Breast epithelium (tissue), 4 donors: ENCODE measurements at places on chromosomes 16 and 17.
A peak's percentile ranks its signal among the peaks of the same experiment; 100 is the strongest.

GRCh38 chr16:15053904-15054303 is 2.0 kb downstream of the NTAN1 start:
- no peak overlapping the region for H3K4me3 ChIP-seq
- no peaks in the 10 kb centered on the region for H3K4me1 ChIP-seq
- no peaks in the 10 kb centered on the region for H3K36me3 ChIP-seq
- H3K27me3 ChIP-seq = no peaks in the 10 kb centered on the region
- no peak for DNase-seq
- H3K27ac ChIP-seq = no peak overlapping the region

DNA sequence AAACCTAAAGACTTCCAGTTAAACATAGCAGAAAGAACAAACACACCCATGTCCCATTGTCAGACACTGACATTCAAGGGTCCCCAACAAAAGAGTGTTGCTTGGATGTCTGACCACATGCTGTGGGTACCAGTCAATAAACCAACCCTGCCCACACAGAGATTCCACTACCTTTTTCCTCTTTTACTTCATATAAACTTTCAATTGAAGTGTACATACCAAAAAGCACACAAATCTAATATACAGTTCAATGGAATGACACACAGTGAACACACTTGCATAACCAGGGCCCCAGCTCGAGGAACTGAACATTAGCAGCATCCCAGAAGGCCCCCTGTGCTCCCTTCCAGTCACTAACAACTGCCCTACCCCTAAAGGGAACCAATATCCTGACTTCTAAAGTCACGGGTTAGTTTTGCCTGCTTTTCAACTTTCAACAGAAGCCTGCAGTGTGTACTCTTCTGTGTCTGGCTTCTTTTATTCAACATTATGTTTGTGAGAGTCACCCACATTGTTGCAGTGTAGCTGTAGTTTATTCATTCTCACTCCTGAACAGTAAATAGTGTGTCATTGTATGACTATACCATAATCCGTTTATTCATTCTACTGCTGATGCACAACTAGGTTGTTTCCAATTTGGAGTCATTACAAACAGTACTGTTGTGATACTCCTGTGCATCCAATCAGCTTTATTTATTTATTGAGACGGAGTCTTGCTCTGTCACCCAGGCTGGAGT is 18.0 kb downstream of the CFDP1 start:
- DNase-seq = no peak
- H3K4me3 ChIP-seq = no peak overlapping the region

GRCh38 chr17:64273006-64273405 is 9.9 kb upstream of the TEX2 start:
- no peak overlapping the region for H3K4me3 ChIP-seq
- no peak for DNase-seq
- no peaks in the 10 kb centered on the region for H3K27me3 ChIP-seq
- H3K36me3 ChIP-seq = no peaks in the 10 kb centered on the region
- H3K27ac ChIP-seq = no peak overlapping the region

GRCh38 chr17:80248894-80249710 is 11.6 kb upstream of the RNF213 start:
- no peak for DNase-seq
- H3K27ac ChIP-seq = no peak overlapping the region
- peaks cover 10% of the 10 kb centered on the region for H3K36me3 ChIP-seq
- H3K4me3 ChIP-seq = no peak overlapping the region

- H3K36me3 ChIP-seq = no peaks in the 10 kb centered on the region
- H3K4me3 ChIP-seq = no peak overlapping the region
- no peak for DNase-seq
- peaks cover 13% of the 10 kb centered on the region for H3K4me1 ChIP-seq
- H3K27me3 ChIP-seq = no peaks in the 10 kb centered on the region
- no peak overlapping the region for H3K27ac ChIP-seq
These were observed 1.6 kb downstream of the EXOC3L1 start for GRCh38 chr16:67188323-67188722.

- H3K27me3 ChIP-seq = no peaks in the 10 kb centered on the region
- peak within 1 kb of the TSS; percentile 73 for H3K4me3 ChIP-seq
- H3K36me3 ChIP-seq = peaks cover 16% of the 10 kb centered on the region
- DNase-seq = peak; percentile 77
These were observed at the start of gene CD68 for GRCh38 chr17:7579001-7579833. Gene CD68, plus strand, starts transcription at chr17:7579638. Its CDS starts 40 bp downstream, at chr17:7579678.

DNA sequence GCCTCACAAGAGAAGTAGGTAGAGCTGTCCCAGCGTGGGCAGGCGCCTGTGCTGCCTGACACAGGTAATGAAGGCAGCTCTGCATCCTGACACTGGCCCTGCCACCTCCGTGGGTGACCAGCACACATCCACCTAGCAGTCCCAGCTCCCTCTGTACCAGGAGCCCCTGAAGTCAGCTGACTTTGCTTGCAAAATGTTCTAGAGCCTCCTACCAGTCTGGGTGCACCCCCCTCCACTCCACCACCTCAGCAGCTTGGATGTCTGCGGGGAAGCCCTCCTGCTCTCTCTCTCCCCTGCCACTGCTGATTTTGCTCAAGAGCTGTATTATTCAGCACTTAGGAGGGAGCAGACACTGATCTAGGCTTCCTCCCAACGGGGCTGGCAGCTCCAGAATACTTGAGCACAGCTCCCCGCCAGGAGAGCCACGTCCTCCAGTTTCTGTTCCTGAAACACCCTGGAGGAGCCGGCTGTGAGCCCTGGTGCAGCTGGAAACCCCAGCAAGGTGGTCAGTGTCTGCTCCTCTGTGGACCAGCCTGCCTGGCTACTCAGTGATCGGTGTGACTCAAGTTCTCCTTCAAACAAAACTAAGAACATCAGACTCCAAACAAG is 1.0 kb downstream of the RNF166 start:
- peak overlapping the region; percentile 99 for H3K4me3 ChIP-seq
- peaks cover 13% of the 10 kb centered on the region for H3K4me1 ChIP-seq
- no peaks in the 10 kb centered on the region for H3K36me3 ChIP-seq
- DNase-seq = no peak
- no peaks in the 10 kb centered on the region for H3K27me3 ChIP-seq

DNA sequence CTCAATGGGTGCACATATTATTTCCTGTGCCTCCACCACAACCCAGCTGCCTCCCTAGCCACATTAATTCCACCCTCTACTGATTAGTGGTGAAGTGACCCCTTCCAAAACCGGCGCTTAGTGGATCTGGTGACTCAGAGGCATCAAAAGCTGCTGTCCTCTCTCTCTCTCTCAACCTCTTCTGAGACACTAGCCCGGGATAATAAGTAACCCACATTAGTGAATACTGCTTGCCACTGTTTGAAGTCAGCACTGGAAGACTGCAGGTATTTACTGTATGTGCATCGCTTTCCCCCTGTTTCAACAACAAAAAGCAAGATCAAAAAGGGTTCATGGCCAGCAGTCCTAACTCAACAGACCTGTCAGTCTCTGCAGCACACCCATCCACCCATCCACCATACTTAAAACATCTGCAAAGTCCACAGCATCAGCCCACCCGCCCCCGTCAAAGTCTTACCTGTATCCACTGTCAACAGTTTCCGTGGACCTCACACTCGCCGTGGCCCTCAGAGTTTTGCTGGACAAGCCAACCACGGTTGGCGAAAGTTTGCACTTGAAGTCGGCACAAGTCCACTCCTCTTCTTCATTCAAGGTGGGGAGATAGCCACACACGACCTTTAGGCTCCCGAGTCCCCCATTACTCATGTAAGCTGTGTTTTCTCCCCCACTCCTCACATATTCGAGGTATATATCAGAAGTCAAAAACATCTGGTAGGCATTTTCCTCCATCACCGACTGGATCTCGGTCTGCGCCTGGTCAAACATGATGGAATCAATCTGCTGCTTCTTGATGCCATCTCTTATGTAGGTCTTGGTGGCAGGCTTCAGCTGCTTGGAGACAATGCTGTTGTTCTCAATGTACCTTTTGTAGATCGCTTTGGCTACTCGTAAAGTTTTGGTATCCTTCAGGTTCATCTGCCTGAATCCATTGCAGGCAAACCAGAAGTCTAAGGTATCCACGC is 3.8 kb downstream of the AXIN2 start:
- no peaks in the 10 kb centered on the region for H3K36me3 ChIP-seq
- H3K27ac ChIP-seq = peak overlapping the region; percentile 97
- DNase-seq = no peak
- H3K4me3 ChIP-seq = no peak overlapping the region
- H3K4me1 ChIP-seq = peaks cover 5% of the 10 kb centered on the region
- no peaks in the 10 kb centered on the region for H3K27me3 ChIP-seq

- H3K27ac ChIP-seq = peak overlapping the region; percentile 50
- no peak for DNase-seq
- peaks cover 24% of the 10 kb centered on the region for H3K4me1 ChIP-seq
- H3K27me3 ChIP-seq = no peaks in the 10 kb centered on the region
- H3K36me3 ChIP-seq = no peaks in the 10 kb centered on the region
These were observed 7.2 kb upstream of the UNK start for GRCh38 chr17:75777296-75777922.

GRCh38 chr16:48106446-48106845 is 49.3 kb downstream of the ABCC12 start:
- no peaks in the 10 kb centered on the region for H3K27me3 ChIP-seq
- no peak overlapping the region for H3K27ac ChIP-seq
- H3K4me1 ChIP-seq = no peaks in the 10 kb centered on the region
- no peak overlapping the region for H3K4me3 ChIP-seq
- H3K36me3 ChIP-seq = no peaks in the 10 kb centered on the region
- no peak for DNase-seq

GRCh38 chr17:57727630-57728175 is 17.4 kb downstream of the CCDC182 start:
- no peaks in the 10 kb centered on the region for H3K27me3 ChIP-seq
- H3K27ac ChIP-seq = no peak overlapping the region
- DNase-seq = no peak

DNA sequence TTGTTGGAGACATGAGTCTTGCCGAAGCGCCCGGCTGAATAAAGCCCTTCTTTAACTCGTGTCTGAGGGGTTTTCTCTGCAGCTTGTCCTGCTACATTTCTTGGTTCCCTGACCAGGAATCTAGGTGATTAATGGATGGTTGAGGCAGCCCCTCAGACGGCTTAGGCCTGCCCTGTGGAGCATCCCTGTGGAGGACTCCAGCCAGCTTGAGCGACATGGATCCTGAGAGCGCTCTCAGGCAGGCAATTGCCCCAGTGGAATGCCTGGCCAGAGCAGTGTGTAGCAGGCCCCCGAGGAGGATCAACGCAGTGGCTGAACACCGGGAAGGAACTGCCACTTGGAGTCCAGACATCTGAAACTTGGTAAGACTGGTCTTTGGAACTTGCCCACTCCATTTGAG is 17.3 kb upstream of the ENDOV start:
- no peak for DNase-seq
- no peak overlapping the region for H3K27ac ChIP-seq
- H3K27me3 ChIP-seq = no peaks in the 10 kb centered on the region
- no peaks in the 10 kb centered on the region for H3K36me3 ChIP-seq

GRCh38 chr17:10226930-10227695 is 28.7 kb upstream of the GAS7 start:
- no peaks in the 10 kb centered on the region for H3K27me3 ChIP-seq
- no peak for DNase-seq
- no peaks in the 10 kb centered on the region for H3K4me1 ChIP-seq
- H3K27ac ChIP-seq = no peak overlapping the region

GRCh38 chr17:28076144-28076543 is 33.7 kb downstream of the NLK start:
- H3K36me3 ChIP-seq = no peaks in the 10 kb centered on the region
- H3K27ac ChIP-seq = no peak overlapping the region
- no peak overlapping the region for H3K4me3 ChIP-seq
- H3K27me3 ChIP-seq = no peaks in the 10 kb centered on the region
- DNase-seq = no peak

DNA sequence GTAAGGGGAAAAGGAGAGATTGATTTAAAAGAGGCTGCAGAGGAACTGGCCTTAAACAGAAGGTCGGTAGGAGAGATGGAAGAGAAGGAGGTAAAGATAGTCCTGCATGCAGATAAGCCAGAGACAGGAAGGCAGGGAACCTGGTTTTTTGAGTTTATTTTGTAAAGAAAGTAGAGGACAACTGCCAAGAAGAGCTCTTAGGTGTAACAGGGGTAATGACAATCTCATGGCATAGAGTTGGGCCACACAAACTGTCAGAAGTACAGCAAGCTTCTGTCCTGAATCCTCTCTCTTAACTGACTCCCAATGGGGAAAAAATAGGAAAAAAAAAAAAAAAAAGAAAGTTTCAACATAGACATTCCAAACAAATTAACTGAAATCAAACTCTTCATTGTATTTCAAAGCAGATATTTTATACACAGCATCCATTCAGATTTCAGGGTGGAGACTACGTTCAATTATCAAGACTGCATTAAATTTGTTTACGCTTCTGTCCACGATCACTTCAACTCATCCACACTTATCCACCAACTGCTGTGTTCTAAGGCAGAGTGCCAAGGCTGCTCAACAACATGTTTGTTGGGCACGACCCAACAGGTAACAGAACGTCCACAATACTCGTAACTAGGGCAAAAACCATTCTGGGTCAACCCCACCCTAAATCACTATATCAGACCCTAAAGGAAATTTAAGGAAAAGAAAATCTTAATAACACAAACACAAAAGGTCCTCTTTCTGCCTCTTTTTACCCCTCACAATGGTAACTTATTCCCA is 34.9 kb downstream of the USP31 start:
- H3K27ac ChIP-seq = peak overlapping the region; percentile 20
- H3K27me3 ChIP-seq = no peaks in the 10 kb centered on the region
- H3K4me1 ChIP-seq = no peaks in the 10 kb centered on the region
- no peak overlapping the region for H3K4me3 ChIP-seq
- no peaks in the 10 kb centered on the region for H3K36me3 ChIP-seq

- no peak overlapping the region for H3K4me3 ChIP-seq
- no peak overlapping the region for H3K27ac ChIP-seq
- H3K27me3 ChIP-seq = peaks cover 65% of the 10 kb centered on the region
- no peak for DNase-seq
These were observed 11.5 kb upstream of the NLRP1 start for GRCh38 chr17:5595831-5596230.

DNA sequence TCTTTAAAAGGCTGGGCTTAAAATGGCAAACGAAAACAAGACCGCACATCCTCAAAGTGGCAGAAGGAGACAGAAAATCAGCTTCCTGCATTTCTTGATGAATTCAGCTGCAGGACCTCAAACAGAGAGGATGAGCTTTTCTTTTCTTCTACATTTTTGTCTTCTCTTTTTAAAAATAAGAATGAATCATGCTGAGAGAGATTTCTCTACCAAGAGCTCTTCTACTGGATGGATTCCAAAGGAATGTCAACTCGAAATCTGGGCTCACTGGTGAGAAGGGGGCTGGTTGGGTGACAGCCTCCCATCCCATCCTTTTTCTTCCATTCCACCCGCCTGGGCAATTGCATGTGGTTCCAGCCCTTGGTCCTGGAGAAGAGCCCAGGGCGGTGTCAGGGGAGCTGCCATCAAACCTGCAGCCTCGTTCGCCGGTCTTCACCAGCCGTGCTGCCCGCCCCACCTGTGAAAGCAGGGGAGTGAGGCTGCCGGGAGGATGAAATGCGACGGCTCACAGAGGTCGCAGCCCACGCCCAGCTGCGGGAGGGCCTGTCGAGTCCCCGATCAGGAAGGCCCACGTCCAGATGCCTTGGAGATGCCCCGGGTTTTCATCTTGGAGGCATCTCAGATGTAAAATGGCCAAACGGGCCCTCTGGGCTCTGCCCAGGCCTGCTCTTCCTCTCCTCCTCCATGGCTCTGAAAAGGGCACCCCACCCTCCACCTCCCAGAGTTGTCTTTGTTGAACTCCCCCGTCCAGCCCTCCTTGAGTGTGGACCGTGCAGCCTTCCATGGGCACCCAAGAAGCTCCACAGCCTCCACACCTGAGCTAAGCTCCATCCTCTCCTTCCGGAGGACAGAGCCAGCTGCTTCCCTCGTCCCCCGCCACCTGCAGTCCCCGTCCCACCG is 121.9 kb downstream of the FOXL1 start:
- no peak overlapping the region for H3K27ac ChIP-seq
- DNase-seq = no peak
- H3K4me1 ChIP-seq = no peaks in the 10 kb centered on the region
- no peaks in the 10 kb centered on the region for H3K27me3 ChIP-seq
- H3K36me3 ChIP-seq = no peaks in the 10 kb centered on the region
